ENCODE measurements at places on chromosomes 3 and 15.

DNA sequence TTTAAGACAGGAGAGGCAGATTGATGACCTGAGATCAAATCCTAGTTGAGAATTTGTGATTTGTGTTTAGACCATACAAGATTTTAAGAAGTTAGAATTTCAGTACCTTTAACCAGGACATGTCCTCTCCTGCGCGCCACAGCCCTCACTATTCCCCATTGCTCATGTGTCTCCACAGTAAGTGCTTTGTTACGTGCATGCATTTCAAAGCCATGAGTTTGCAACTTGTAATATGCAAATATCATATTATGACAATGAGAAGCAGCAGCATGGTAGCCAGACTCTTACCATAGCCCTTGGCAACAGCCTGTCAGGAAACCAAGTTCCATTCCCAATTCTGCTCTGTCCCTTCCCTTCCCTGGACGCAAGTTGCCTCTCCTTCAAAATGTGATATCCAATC lies 73.3 kb upstream of the ATP13A5 start:
- DNase-seq = no peak

DNA sequence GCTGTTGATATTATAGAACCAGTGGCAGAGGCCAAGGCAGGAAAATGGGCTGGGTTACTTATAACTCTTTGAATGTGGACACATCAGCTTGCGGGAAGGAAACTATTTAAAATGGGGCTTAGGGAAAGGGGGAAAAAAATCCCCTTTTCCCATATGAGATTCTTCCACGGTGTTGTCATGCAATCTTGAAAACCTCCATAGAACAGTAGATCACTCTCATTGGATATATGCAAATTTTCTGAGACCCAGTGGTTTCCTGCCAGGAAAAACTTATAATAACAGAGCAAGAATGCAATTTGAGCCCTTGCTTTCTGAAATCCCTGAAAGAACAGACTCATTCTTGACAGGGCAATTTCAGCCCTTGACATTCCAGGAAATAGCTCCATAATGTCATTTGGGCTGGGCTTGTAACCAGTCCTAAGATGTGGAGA lies 31.1 kb downstream of the TMEM212 start:
- DNase-seq = peak; percentile 36

DNA sequence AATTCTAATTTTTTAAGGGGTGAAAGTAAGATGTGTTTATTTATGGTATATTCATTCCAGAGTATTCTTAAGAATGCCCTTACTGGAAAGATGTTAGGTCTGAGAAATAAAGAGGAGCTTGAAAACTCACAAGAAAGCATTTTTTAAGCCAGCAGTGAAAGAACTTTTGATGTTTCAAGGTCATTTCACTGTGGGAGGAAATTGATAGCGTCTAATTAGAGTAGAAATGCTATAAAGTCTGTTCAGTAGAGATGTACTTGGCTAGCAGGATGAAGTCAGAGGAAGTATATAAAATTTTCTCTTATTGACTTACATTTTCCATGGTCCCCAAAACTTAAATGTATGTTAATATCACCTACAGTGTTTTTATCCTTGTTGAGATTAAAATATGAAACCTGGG lies 354.6 kb downstream of the CNTN6 start:
- DNase-seq = no peak

DNA sequence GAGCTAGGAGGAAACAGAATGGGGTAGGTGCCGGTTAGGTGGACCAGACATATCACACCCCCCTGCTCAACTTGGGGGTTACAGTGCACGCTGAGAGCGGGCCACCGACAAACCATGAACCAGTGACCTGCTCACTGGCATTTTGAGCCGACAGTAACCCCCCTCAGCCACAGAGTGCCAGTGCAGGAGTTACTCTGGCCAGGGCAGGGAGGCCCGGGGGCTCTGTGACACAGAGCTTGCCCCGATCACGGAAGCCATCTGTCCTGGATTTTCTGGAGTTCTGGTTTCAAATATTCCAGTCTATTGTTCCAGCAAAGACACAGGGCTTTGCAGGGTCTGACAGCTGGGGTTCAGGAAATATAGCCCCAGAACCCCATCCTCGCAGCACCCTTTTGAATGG lies 225.2 kb downstream of the VPS13C start:
- no peak for DNase-seq

DNA sequence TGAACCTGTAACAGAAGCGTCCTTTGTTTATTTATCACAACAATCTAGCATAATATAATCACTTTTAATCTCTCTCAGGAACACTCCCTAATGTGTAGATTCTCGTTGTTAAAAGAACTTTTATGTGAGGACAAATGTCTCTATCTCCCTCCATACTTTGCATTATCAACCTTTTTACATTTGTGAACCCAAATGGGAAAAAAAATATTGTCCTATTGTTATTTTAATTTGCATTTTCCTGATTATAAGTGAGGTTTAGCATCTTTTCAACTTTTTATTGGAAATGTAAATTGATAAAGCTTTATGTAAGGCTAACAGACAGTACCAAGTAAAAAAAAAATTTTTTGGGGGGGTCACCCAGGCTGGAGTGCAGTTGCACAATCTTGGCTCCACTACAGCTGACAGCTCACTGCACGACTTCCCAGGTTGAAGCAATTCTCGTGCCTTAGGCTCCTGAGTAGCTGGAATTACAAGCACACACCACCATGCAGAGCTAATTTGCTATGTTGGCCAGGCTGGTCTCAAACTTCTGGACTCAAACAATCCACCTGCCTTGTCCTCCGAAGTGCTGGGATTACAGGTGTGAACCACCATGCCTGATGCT lies 33.0 kb upstream of the DENND4A start:
- DNase-seq = no peak

DNA sequence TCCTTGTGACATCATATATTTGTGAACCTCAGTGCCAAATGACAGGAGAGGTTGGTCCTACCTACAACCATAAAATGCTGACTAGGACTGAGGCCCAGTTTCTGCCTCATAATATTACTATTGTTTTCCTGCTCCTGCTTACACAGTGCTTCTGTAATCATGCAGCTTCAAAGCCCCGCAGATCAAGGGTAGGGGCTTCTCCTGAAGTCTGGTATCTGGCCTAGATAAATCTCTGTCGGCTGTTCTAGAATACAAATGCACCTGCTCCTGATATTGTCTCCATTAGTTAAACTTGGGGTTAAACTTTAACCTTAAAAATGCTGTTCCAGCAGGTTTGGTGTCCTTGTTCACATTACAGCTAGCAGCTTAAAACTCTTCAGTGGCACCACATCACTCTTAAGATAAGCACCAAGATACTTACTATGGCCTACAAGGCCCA lies 552.4 kb downstream of the TUSC7 start:
- DNase-seq = no peak

GRCh38 chr15:34064438-34064837 lies 25.4 kb upstream of the AVEN start:
- DNase-seq = no peak

- no peak for DNase-seq
Observed at GRCh38 chr3:33401781-33402180, 38.4 kb downstream of the UBP1 start.

GRCh38 chr3:128919988-128920387 lies 40.6 kb downstream of the ACAD9 start:
- DNase-seq = no peak

GRCh38 chr15:92569778-92570177 lies 85.8 kb downstream of the FAM174B start:
- no peak for DNase-seq

DNA sequence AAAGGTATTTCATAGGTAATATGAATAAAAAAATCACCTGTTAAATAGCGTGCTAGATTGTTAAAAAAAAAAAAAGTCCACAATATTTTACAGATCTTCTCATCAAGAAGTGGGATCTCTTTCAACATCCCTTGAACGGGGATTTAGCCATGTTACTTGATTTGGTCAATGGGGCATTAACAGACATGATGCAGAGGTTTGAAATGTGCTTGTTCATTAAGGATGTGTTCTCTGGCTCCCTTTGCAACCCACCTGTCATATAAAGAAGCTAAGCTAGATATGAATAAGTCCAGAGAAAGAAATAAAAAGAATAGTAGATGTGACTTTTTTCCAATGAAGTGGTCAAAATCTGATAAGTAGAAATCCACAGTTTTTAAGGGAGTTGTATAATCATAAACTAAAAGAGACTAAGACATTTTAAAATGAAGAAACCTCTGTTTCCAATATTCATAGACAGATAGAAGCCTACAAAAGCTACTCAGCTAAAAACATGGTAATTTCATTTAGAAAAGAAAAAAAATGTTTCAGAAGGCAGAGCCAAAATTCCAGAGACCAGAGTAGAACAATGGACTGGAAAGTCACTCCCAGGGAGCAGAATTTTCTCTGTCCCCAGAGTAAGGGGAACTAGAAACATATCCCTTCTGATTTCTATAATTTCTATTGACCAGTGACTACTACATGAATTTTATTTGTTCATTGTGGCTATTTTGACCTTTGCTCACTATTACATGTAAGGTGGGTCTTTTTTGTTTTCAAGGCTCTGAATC lies 79.2 kb downstream of the PLSCR2 start:
- no peak for DNase-seq

All from brain pericyte (primary cell).